ENCODE measurements at places on chromosomes 2 and 18.

DNA sequence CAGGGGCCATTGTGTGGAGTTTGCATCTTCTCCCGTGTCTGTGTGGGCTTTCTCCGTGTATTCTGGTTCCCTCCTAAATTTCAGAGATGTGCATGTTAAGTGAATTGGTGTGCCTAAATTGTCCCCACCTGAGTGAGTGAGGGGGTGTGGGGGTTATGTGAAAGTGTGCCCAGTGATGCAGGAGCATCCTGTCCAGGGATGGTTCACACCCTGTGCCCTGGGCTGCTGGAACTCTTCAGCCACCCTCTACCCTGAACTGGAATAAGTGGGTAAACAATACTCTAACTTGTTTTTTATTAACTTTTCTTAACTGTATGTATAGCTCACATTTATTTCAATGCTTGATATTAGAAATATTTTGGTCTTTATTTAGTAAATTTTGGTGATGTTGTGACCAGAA is 56.0 kb downstream of the UBE2E3 start:
- no peak for DNase-seq

DNA sequence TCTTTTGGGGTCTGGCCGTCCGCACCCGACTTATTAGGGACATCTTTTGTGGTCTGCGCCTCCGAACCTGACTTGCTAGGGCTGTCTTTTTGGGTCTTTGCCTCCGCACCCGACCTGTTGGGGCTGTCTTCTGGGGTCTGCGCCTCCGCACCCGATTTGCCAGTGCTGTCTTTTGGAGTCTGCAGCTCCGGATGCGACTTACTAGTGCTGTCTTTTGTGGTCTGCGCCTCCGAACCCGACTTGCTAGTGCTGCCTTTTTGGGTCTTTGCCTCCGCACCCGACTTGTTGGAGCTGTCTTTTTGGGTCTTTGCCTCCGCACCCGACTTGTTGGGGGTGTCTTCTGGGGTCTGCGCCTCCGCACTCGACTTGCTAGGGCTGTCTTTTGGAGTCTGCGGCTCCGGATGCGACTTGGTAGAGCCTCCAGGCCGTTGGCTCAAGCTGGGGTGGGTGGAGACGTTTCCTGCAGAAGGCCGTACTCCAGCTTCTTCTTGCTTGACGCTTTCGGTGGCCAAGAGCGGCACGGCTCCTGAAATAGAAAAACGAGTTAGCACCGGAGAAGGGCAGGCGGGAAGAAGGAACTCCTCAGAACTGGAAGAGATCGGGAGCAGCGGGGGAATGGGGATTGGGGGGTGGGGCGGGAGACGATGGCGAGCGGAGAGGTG is 498 bp downstream of the TGOLN2 start:
- peak; percentile 85 for DNase-seq

DNA sequence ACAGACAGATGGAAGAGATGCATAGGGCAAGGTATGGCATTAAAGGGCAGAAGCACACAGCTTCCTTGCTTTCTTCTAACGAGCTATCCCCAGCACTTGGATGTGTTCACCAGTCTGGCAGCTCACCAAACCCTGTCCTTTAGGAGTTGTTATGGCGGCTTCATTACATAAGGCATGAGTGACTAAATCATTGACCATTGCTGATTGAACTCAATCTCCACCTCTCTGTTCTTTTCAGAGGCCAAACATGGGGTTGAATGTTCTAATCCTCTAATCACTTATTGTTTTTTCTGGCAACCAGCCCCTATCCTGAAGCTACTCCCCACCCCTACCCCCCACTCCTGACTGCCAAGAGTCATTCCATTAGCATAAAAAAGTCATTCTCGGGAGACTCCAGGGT is 301.8 kb downstream of the XIRP2 start:
- peak; percentile 50 for DNase-seq

GRCh38 chr2:191497822-191498221 is 180.1 kb upstream of the NABP1 start:
- no peak for DNase-seq

DNA sequence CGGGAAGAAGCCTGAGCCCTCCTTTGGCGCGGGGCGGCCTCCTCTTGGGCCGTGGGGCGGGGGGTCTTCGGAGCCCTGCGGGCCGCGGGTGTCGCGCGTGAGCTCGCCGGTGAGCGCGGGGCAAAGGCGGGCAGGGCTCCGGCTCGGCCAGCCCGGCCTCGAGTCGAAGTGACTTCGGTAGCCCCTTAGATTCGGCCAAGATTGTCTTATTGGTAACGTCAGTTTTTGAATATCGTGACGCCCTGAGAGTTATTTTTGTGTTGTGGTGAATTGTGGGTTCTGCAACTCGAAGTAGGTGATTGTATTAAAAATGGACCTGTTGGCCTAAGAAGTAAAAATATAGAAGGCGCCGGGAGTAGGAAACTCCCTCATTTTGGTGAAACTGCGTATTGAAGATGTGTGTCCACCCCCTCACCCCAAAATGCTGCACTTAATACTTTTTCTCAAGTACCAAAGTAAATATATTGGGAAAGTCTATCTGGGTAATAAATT is 669 bp downstream of the MARCHF7 start:
- no peak for DNase-seq

GRCh38 chr2:43419876-43420275 is 176.0 kb downstream of the THADA start:
- DNase-seq: no peak

DNA sequence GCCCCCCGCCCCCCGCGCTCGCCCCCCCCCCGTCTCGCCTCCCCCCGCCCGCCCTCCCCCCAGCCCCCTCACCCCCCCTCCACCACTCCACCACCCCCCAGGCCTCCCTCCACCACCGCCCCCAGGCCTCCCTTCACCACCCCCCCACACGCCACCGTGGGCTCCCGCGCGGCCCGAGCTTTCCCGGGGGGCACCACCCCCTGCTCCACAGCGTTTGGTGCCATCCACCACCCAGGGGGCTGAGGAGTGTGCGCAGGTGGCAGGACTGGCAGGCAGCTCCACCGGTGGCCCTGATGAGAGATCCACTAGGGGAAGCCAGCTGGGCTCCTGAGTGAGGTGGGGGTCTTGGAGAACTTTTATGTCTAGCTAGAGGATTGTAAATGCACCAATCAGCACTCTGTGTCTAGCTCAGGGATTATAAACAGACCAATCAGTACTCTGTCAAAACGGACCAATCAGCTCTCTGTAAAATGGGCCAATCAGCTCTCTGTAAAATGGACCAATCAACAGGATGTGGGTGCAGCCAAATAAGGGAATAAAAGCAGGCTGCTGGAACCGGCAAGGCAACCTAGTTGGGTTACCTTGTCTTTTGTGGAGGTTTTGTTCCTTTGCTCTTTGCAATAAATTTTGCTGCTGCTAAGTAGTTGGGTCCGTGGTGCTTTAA is 43.0 kb upstream of the ITSN2 start:
- no peak for DNase-seq

DNA sequence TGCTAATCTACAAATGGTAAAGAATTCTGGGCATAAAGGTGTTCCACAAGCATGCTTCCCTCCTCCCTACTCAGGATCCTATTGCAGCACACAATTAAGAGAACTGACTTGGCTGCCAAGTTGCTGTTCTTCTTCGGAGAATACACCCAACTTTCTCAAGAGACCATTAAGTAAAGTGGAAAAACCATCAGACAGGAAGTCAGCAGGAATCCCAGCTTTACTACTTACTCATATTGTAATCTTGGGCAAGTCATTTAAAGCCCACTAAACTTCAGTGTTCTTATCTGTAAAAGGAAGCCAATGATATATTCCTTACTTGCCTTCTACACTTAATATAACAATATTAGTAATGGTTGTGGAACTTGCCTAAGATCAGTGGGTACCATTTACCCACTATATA is 37.8 kb downstream of the PSTPIP2 start:
- no peak for DNase-seq

GRCh38 chr2:42964439-42965083 is 172.2 kb upstream of the HAAO start:
- DNase-seq: peak; percentile 95

DNA sequence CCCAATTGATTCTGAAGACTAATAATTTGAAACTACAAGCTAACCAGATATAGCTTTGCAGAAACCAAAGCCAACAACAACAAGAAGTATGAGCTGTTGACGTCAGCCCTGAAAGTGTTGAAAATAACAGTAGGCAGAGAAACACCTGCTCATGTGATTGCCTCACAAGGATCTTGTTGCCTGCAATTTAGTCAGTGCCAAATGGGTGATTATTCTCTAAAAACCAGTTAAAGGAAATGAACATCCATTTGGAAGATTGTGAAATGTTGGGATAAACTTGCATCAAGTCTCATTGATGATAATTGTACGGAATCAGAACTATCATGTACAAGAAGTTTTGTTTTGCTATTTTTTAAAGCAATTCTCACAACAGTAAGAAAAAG is 2.8 kb downstream of the CYTIP start:
- no peak for DNase-seq

DNA sequence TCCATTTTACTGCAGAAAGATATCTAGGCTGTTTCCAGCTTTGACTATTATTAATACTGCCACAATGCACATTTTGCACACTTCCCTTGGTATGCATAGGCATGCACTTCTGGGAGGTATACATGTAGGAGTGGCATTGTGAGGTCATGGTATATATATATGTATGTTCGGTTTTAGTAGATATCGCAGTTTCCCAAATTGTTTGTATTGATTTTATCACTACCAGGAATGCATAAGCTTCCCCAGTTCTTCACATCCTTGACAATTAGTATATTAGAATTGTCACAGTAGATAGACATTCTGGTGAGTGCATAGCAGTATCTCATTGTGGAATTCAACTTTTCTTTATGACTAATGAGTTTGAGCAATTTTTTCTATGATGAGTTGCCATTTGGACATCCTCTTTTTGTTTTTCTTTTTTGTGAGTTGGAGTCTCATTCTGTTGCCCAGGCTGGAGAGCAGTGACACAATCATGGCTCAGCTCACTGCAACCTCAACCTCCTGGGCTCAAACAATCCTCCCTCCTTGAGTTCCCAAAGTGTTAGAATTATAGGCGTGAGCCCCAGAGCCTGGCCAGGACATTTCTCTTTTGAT is 4.2 kb upstream of the GRB14 start:
- DNase-seq: no peak

DNA sequence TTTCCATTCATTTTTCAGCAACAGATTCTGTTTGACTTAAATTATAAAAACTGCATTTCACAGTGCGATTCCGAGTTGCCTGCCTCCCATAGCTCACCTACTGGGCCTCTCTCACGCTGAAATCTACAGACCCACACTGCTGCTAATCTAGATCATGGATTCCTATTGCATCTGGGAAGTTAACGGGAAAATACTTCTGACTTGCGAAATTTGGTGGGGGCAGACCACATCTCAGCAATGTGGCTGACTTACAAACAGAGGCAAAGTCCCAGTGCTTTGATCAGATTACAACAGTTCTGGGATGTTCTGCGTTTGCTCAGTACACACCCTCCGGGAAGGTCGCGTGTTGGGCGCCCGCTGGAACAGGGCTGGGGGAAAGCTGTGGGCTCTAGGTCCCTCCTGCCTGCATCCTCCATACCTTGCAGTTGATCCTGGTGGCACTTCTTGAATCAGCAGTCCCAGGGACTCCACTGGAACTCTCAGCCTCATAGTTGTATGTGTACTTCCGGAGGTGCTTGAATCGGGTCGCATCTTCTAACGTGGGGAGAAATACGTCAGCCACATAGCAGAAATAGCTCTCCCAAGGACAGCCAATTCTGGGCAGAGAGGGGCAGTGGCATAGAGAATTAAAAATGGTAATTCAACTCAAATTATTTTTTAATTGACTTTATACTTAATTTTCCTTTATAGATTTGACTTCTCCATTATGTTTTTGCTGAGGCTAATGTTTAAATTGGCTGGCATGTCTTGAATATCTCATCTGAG is 1.7 kb downstream of the APOB start:
- DNase-seq: no peak

- DNase-seq: no peak
Observed at GRCh38 chr2:37441055-37441454, 96.6 kb downstream of the QPCT start.

DNA sequence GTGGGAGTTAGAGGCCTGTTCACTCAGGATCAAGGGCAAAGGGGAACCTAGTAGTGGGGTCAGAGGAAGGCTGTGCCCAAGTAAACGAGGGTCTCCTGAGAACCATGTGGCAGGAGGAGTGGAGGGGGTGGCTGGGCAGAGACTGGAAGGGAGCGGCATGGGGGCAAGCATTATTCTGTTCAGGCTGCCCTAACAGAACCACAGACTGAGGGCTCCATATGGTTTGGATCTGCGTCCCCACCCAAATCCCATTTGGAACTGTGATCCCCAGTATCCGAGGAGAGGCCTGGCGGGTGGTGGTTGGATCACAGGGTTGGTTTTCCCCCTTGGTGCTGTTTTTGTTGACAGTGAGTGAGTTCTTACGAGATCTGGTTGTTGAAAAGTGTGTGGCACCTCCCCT is 287.0 kb downstream of the PHLPP1 start:
- DNase-seq: no peak

DNA sequence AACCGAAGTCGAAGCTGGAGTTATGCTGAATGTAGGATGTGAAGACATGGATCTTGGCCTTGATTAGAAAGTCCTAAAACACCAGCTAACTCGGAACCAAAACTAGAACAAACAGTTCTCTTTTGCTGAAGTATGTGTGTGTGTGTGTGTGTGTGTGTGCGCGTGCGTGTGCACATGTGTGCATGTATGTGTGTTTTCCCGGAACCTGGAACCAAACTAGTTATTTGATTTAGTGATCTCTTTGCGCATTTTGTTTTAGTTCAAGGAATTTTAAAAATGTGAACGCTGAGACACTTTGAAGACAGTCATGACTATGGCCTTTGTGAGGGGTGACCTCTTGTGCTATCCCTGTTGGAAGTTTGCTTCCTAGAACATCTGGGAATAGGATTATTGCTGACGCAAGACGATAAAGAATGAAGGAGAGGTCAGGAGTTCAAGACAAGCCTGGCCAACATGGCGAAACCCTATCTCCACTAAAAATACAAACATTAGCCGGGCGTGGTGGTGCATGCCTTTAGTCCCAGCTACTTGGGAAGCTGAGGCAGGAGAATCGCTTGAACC is 23.8 kb downstream of the FHL2 start:
- no peak for DNase-seq

DNA sequence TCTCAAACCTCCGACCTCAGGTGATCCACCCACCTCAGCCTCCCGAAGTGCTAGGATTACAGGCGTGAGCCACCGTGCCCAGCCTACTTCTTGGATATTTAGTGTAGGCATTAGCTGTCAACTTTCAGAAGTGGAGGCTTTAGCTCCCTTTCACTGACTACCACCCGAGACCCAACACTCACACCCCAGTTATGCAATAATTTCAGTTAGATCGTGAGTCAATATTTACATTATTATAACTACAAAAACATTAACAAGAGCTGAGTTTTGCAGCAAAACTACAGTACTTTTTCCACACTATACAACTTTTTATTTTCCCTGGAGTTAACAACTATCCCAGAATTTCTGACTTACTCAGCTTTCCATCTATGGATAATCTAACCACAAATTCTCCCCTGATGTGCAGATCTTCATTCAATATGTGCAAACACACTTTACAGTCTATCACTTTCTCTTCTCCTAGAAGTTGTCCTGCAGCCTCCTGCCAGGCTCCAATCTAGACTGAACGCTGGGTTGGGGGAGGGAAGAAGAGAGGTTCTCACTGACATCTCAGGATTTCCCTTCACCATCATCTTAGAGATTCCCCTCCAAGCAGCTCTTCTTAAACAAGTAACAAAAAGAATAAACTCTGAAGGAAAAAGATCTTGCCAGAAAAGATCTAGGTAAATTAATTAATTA is 10.1 kb downstream of the TBC1D8 start:
- DNase-seq: no peak

- no peak for DNase-seq
Observed at GRCh38 chr2:12741380-12741779, 24.6 kb downstream of the TRIB2 start.

Data from aorta (tissue), 5 donors.